ENCODE measurements at places on chromosomes 1 and 21. TPM values are rescaled to one million over a fixed set of nuclear protein-coding genes. Genes with fewer than 3 reads are reported as not detected.

PADI2 gene
- 6.4 TPM for polyA plus RNA-seq

FASLG gene
- 0.24 TPM for polyA plus RNA-seq

GRCh38 chr1:33234588-33234990 lies 21.7 kb upstream of the ZNF362 start:
- no peak for DNase-seq

GRCh38 chr1:239725933-239726332 lies 339.6 kb downstream of the CHRM3 start:
- DNase-seq = no peak

DNA sequence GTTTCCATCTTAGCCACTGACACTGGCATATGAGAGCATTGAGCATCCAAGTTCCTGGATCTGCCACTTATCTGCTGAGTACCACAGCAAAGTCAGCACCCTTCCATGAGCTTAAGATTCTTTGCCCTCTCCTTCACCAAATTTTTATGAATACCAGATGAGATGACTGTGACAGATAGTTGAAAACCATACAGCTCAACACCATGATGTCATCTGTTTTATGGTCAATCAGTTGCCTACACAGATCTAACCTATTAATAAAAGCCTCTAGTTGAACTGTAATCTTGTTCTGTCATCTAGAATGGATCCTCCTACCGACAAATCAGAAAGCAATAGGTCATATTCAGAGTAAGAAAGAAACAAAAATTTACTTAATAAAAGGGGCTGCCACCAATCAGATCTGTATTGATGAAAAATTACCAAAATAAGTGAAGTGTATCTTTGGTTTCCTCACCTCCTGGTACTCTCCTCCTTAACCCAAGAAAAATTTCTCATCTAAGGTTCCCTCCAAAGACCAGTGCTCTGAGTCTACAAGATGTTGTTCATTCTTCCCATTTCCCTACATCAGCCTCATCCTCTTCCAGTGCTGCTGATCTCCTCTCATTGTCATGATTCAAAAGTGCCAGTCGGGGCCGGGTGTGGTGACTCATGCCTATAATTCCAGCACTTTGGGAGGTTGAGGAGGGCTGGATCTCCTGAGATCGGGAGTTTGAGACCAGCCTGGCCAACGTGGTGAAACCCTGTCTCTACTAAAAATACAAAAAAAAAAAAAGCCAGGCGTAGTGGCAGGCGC lies 138.8 kb upstream of the CTTNBP2NL start:
- DNase-seq = no peak

SAMD13 gene
- 9.0 TPM for polyA plus RNA-seq

HFM1 gene
- polyA plus RNA-seq = 13.7 TPM

DNA sequence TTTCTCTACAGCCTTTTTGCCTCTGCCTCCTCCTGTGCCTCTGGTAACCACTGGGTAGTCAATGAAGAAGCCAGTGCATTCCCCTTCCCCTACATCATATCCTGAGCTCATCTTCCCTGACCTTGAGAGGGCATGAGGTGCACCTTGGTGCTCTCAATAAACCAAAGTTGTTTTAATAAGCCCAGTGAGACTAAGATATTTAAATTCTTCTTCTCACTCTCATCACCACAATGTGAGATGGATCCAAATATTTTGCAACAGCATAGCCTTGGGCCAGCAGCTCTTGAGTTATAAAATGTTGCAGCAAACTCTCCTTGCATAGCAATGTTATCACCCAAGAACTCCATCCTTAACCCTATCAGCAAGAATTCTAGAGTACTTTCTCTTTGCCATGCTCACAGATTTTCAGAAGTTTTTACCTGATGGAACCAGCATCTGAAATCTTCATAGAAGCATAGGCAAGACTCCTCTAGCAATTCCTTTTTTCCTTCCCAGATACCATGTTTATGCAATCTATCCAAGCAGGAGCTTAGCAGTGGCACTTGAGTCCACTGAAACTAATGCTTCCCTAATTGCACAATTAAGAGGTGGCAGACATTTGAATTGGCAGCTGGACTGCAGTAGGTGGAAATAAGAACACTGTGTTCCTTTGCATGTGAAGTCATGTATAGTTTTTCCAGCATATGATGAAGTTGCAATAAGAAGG lies 36.8 kb downstream of the CDC7 start:
- no peak for DNase-seq

CNN3 gene
- 342 TPM for polyA plus RNA-seq

IFI6 gene
- polyA plus RNA-seq = 40.3 TPM

GRCh38 chr1:151716771-151717631 lies at the start of gene CELF3:
CELF3 (minus strand) TSS chr1:151716803; CDS start chr1:151716020, 783 bp downstream.
- DNase-seq = no peak

Data from right lung (tissue), 10 donors.